ENCODE measurements at places on chromosomes 2 and 18.

DNA sequence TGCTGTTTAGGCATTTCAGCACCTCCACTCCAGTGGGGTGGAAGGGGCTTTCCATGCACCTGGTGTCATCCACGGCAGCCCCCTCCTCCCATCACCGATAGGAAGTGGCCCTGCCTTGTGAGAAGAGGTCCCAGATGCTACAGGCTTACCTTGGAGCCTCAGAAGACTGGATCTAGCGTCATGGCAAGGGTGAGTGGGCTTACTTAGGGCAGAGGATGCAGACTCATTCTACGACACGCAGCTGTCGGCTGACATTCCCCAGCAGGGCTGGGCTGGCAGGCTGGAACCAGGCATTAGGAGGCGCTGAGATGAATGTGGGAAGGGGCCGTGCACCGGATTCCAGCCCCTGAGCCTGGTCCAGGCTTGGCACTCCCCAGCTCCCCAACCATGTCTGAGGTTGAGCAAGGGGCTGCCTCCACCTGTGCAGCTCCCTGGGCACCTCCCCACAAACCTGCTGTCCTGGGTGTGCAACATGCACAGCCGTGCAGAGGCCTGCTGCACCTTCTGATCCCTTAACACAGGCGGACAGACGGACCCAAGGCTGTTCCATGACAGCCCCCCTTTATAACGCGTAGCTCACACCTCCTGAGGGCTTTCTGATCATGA lies 1.7 kb upstream of the PRLH start:
- no peak for DNase-seq

- DNase-seq = no peak
Measured at GRCh38 chr2:38661306-38661705, 4.6 kb upstream of the GALM start.

DNA sequence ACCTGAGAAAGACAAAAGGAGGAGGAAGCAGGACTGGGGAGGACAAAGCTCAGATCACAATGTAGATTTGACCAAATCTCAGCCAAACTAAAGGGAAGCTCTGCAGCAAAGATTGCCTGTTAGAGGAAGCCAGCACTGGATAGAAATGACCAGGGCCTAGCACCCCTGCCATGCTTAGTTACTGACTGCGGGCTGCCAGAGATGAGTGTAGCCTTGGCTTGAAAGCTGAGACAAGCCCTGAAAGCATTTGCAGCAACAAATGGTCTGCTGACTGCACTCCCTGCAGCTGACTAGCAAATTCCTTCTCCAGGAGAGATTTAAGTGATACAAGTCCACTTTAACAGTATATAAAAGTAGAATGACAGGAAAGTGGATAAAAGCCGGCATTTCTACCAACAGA lies 140.9 kb upstream of the CRIM1 start:
- no peak for DNase-seq

DNA sequence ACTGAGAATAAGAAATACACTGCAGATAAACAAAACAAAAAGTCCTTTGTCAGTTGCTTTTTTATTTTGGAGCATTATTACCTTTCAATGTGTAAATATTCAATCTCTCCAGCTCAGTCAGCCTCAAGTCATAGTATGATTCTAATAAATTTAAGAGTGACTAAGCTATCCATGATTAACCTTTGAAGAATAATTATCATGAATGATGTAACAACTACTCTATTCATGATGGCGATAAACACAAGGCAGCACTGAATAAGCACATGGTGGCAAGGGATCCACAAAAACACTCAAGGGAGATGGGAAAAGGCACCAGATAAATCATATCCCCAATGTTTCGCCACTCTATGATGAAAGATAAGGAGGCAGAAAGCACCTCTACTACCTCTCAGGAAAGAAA lies 67.0 kb downstream of the MAP4K3 start:
- no peak for DNase-seq

DNA sequence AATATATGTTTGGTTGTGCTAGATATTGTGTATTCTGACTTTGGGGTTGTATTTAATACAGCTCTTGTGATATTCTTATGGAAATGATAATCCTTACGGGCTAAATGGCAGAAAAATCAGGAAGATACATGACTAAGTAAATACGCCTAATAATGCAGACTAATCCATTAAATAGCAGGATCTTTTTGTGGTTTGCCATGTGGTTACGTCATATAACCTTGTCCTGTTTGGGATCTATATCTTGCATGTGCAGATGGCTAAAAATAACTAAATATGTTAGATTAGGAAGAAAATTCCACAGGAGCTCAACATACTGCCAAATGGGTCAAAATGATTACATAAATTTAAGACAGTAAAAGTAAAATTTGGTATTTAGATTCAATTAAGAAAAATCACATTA lies 83.0 kb downstream of the NEB start:
- no peak for DNase-seq

- no peak for DNase-seq
Measured at GRCh38 chr18:48733643-48734253, 194.9 kb downstream of the CTIF start.

DNA sequence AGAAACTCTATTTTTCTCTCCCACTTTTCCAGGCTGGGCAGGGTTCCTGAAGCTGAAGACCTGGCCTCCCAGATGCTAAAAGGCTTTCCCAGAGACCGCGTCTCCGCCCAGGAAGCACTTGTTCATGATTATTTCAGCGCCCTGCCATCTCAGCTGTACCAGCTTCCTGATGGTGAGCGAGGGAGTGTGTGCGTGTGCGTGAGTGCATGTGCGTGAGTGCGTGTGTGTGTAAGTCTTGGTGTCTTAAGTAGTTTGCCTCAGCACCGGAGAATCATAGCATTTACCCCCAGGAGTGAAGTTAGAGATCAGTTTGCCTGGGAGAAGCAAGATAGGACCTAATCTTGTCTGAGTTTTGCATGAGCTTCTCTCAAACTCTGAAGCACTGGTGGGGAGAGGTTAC lies 73.7 kb downstream of the CDK15 start:
- DNase-seq = no peak

DNA sequence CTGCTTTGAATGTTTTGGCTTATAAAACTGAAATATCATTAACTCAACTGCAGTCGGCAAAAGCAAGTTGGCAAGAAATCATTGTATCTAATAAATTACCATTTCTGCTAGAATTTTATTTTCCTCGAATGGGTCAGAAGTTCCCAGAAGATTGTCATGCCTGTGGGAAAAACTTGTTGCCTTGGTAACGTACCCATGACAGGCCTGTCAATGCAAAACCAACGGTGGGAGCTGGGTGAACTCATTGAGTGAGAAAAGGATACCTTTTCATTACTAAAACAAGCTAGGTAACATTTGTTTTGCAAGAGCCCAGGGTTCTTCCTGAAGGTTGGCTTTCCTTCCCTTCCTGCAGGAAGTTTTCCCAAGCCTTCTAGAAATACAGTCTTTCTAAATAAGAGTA lies 9.5 kb downstream of the PLB1 start:
- no peak for DNase-seq

DNA sequence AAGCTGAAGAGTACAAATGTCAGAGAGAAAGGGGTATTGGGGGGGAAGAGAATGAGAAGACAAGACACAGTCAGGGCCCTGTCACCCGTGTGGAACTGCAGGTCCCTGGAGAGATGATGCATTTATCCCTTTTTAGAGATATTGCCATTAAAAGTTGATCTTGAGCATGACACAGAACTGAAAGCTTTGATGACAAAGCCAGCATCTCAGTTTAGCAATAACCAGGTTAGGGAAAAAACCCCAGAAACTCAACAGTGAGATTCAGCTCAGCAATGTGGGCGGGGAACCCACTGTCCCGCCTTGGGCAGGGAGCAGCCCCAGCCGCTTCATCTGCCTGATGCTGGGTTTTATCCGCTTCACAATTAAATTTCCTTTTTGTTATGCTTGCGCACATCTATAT lies 181.1 kb downstream of the NEDD4L start:
- DNase-seq = no peak

GRCh38 chr2:221570321-221570935 lies 1.7 kb downstream of the EPHA4 start:
- DNase-seq = peak; percentile 50

GRCh38 chr2:241764275-241765241 lies 12.1 kb upstream of the GAL3ST2 start:
- no peak for DNase-seq

GRCh38 chr2:231250698-231251097 lies 52.3 kb downstream of the ARMC9 start:
- DNase-seq = no peak

- no peak for DNase-seq
Measured at GRCh38 chr18:70578480-70578879, 289.6 kb downstream of the SOCS6 start.

DNA sequence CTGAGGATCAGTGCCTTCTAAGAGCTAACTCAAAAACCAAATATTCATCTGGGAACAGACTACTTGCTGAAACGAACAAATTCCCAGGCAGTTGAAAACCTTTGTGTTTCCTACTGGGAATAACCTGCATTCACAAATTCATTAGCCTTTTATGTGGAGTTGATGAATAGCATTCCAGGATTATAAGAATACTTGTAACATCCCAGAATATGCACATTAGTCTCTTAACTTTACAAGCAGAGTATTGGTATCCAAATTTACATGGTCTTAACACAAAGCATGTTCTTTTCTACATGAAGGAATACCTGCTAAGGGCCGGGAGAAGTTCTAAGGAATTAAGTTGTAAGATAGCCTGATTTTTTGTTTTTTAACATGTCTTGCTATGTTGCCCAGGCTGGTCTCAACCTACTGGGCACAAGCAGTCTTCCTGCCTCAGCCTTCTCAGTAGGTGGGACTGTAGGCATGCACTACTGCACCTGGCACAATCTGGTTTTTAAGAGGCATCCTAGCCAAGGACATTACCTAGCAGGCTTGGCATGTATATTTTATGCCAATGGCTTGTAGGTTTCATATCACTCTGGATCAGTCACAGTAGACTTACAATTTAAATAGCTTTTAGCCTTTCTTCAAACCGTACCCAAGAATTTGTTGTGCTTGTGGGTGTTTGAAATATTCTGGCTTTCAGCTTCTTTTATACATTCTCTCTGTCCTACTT lies 50.7 kb downstream of the MGAT5 start:
- no peak for DNase-seq

- peak; percentile 78 for DNase-seq
Measured at GRCh38 chr18:58535340-58536201, 93.3 kb downstream of the ALPK2 start.

DNA sequence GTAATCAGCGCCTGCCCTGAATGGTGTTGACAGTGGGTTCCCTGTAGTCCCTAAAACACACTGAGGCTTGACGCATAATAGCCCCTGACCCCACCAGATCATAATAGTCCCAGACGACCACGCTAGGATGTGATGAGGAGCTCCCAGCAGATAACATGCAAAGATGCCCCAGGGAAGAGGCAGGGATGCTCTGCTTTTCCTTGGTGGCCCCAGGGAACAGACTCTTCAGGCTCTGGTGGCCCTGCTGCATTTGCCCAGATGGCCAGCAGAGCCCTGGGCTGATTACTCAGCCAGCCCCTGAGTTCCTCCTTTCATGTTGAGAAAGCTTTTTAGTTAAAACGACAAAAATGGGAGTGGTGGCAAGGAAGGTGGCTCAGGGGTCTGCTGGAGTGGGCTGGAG lies 5.9 kb upstream of the NCKAP5 start:
- no peak for DNase-seq

DNA sequence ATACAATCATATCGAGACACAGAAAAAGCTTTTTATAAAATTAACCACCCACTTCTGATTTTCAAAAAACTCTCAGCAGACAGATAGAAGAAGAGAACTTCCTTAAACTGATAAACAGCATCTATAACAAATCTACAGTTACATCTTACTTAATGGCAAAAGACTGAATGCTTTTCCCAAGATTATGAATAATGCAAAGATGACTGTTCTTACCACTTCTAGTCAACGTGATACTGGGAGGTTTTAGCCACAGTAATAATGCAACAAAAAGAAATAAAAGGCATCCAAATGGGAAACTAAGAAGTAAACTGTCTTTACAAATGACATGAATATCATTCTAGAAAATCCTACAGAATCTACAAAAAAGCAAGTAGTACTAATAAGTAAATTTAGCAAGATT lies 58.0 kb upstream of the TMEM247 start:
- no peak for DNase-seq

- peak; percentile 27 for DNase-seq
Measured at GRCh38 chr2:69572641-69573040, 70.9 kb downstream of the AAK1 start.

All from muscle of arm (tissue), 14 donors.